ENCODE measurements at places on chromosomes 2 and 18.
A peak's percentile ranks its signal among the peaks of the same experiment; 100 is the strongest.

DNA sequence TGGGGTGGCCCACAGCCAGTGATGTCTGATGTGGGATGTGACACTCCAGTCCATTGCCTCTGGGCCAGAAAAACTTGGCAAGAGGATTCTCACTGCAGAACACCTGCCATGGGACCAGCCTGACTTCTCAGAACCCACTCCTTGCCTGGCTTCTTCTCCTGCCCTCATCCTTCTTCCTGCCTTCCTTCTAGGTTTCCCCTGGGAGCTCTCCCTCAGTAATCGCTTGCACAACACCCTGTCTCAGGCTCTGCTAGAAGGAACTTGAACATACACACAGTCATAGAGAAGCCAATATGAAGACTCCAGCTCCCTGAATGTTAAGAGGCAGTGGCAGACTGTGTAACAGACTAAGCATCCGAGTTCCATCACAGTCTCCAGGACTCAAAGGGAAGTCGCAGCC is 4.3 kb upstream of the COL6A3 start:
- no peak for DNase-seq

DNA sequence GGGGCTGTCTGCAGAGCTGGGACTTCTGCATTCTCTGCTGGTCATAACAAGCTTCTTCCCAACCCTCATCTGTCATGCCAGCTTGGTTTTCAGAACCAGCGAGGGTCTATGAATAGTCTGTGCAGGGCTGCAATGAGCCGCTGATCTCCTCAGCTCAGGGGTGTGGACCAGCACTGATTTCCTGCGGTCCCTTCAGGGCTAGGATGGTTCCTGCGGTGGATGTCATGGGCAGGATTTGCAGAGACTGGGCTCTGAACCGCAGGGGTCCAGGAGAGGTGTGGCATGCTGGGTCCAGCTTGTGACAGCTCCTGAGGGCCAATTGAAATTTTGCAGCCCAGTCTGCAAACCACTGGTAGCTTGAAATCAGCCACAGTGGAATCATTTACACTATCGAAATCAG is 188.2 kb upstream of the AGAP1 start:
- DNase-seq: no peak

- DNase-seq: no peak
These were observed 1.5 kb upstream of the MPPE1 start for GRCh38 chr18:11909591-11910026.

DNA sequence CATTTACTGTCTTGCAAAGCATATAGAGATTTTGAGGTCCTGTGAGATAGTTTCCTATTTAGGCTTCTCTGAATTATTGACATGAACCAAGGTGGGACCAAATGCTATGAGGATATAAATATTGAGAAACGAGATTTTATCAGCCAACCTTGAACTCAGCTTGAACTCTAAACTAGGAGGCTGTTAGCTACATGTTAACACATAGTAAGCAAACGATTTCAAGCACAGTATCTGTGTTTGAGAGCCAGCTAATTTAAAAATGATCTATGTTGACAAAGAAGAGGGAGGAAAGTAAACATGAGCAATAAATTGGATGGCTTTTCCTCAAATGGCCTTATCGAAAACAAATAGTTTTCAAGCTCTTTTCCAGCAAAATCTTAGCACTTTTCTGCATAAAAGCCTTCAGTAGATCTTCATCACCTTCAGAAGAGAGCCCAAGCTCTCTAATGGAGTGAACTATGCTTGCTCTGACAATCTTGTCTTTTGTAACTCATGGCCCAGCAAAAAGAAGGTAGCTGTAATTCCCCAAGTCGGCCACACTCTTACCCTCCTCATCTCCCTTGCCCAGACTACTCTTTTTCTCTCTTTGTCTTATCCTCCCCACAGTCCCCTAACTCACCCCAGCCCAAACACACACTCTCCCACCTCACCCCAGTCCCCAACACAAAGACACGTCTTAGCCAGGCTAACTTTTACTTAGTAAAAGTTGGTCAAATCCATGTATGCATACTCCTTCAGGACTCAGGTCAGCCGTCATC is 14.7 kb downstream of the CD28 start:
- DNase-seq: no peak

DNA sequence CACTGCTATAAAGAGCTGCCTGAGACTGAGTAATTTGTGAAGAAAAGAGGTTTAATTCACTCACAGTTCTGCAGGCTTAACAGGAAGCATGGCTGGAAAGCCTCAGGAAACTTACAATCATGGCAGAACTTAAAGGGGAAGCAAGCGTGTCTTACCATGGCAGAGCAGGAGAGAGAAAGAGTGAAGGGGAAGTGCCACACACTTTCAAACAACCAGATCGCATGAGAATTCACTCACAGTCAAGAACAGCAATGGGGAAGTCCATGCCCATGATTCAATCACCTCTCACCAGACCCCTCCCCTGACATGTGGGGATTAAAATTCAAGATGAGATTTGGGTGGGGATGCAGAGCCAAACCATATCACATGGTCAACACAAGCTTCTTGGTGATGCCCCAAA is 34.7 kb upstream of the CDK5R2 start:
- DNase-seq: no peak

DNA sequence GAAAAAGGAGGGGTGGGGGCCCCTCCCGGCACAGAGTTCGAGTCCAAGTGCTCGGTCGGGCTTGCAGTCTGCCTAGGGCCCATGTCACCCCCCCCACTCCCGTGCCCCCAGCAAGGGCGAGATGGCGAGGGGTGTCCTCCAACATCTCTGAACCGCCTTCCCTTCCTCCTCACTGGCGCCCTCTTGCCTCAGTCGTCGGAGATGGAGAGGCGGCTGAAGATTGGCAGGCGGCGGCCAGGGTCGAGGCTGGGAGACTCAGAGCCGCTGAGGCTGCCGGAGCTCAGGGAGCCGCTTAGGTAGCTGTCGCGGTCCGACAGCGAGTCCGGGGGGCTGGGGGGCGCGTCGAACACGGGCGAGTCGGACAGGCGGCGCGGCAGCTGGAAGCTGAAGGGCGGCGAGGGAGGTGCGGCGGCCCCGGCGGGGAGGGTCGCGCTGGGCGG is 2.3 kb downstream of the ZFP36L2 start:
- peak; percentile 76 for DNase-seq

DNA sequence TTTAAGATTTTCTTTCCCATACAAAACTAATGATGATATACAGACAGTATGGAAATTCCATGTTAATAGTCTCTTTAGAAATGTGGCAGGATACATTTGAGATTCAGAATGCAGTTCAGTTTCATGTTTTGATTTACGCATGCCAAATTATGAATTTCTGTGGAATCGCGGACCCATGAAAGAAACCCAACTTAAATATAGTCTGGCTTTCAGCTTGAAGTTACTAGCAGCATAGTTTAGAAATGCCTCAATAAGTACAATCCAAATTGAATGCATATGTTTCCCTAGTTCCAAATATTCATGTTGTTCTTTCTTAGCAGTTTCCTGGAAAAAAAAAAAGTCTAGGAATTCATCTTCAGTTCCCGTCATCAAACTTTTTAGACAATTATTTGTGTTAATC is 164.1 kb upstream of the RASGRP3 start:
- DNase-seq: no peak

DNA sequence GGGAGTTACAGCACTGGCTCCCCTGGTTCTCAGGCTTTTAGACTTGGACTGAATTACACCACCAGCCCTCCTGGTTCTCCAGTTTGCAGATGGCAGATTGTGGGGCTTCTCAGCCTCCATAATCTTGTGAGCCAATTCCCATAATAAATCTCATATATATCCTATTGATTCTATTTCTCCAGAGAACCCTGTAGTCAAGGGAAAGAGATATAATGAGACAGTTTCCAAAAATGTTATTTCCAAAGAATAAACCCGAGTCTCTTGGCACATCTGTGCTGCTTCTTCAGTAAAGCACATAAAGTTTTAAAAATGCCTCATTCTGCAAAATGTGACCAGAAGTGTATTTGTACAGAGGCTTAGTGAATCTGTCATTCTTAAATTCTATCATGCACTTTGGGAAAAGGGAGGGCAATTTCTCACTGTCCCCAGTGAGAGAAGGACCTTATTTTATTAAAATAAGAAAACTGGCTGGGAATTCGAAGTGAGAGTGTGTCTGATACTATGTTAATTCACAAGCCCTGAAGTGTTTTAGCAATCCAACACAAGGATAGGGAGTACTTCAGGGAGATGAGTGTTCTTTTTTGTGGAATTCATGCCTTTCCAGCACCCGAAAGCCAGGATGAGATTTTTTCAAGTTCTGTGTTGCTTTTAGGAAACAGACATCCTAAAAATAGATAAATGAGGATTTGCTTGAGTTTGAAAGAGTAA is 282.4 kb upstream of the CHAC2 start:
- DNase-seq: no peak

All from activated CD4-positive, alpha-beta T cell treated with anti-CD3 and anti-CD28 coated beads, Interleukin-2, amount 50 U/mL, for 48 hours (primary cell).